ENCODE measurements at places on chromosomes 6 and 20.

- DNase-seq = peak; percentile 20
These were observed 9.6 kb upstream of the SF3B5 start for GRCh38 chr6:144104898-144105487.

- DNase-seq = no peak
These were observed 158.0 kb upstream of the SHLD1 start for GRCh38 chr20:5592165-5592564.

DNA sequence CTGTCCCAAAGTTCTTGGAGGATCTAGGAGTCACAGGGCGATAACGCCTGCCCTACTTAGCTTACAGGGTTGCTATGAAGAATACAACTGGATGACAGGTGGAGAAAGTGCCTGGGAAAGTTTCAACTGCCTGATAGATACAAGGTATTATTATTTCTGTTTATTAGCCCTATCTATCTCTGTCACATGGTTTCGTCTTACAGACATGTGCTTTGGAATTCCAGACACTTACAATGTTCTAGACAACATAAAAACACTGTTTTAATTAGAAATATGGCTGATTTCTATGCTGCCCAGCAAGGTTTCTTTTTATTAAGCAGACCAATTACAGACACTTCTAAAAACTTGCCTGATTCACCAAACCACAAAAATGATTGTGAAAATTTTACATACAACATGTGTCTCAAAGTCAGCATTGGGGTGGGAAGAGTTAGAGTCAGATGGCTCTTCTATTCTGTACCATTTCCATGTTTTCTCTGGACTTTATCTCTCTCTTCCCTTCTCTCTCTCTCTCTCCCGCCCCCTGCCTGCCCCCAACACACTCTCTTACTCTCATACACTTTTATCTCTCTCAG, 50.0 kb downstream of the GJA10 start:
- DNase-seq = no peak

GRCh38 chr6:122740091-122740490, 39.4 kb upstream of the FABP7 start:
- no peak for DNase-seq

DNA sequence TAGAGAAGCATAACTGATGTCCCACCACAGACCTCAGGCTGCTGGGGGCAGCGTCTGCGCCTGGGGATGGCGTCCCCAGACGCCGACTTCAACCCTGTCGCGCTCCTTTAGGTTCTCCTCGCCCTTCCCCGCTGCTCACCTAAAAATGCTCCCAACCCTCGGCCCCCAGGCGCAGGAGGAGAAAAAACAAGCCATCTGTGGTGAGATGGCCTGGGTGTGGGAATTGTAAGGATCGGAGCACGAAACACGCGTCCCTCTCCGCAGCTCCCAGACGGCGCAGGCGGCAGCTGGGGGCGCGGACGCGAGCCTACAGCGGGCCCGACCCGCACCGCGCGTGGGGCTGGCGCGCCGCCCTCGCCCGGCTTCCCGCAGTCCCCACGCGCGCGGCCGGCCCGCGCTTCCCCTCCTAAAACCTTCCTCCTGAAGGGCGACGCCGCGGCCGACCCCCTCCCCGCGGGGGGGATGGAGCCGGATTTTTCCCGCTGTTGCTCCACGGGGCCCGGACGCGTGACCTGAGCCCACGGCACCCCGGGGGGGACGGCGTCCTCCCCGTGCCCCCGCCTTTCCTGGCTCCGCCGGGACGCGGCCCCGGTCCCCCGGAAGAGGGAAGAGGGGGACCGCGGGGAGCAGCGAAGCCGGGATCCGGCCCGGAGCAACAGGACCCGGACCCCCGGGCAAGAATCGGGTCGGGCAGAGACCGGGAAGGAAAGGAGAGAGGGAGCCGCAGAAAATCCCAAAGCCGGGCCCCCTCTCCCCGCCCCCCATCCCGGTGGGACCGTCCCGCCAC, 611 bp downstream of the EPB41L2 start:
- DNase-seq = peak; percentile 41

GRCh38 chr6:149938571-149939355, 3.1 kb upstream of the ULBP2 start:
- DNase-seq = no peak

- DNase-seq = no peak
These were observed 111.8 kb downstream of the MCHR2 start for GRCh38 chr6:99882128-99882702.

DNA sequence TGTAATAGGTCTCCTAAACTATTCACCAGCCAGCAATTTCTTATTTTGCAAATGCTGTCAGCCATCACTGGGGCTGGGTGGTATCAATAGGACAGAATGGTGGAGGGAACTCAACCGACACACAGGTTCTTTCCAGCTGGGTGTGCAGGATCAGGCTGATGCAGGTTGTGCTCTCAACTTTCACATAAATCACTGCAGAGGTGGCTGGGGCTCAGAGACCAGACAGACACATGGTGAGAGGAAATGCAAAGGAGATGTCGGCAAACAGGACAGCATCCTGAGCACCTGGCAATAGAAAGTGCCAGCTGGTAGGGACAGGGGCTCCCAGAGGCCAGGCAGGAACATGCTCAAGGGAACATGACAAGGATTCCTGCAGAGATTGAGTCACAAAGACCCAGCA, 254.9 kb downstream of the SOD2 start:
- no peak for DNase-seq

GRCh38 chr20:43537921-43538877, 20.6 kb upstream of the SGK2 start:
- DNase-seq = peak; percentile 45

- no peak for DNase-seq
These were observed 9.0 kb downstream of the ACTR5 start for GRCh38 chr20:38757145-38757775.

DNA sequence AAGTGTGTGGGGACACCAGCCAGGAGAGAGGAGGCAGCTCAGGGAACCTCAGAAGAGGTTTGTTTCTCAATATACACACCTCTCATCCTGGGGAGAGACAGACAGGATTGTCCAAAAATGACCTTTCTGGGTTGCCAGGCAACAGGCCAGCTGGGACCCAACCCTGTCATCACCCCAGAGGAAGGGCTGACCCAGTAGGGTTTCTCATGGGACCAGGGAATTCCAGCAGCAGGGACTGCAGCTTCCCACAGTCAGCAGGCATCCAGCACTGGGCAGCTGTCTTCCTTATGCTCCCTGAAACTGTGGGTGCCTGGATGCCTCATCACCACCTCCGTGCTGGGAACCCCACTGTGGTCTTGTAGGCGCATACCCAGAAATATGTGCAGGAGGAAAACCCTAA, 1.3 kb downstream of the C20orf202 start:
- no peak for DNase-seq

DNA sequence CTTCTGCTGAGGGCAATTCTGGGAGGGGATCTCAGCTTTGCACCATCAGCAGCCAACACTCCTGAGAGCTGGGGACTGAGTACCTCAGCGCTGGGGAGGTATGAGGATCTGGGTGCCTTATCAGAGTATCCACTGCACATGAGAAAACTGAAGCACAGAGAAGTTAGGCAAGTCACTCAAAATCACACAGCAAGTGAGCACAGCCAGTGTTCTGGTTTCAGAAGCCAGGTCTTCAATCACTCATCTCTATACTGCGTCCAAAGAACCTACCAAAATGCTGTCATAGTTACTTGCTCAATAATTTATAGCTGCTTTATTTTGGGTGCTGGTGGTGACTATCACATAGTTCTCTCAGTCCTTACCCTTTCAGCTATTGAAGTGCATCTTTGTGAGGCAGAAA, 5.0 kb downstream of the ADTRP start:
- no peak for DNase-seq

DNA sequence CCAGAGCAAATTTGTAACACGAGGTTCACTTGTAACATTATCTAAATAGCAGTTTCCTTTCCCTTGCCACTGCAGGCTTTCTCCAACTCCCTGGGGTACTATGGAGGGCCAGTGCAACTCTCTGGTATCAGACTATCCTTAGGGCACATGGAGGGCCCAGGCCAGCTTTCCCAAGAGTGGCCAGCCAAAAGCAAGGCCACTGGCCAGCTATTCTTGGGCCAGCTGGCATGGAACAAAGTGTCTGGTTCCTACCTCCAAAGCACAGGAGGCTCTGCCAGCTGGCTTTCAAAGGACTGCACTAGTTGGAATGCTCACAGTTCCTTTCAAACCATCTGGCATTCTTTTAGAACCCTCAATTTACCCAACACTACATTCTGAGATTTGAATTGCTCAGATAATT, 8.7 kb downstream of the RNF24 start:
- DNase-seq = no peak

DNA sequence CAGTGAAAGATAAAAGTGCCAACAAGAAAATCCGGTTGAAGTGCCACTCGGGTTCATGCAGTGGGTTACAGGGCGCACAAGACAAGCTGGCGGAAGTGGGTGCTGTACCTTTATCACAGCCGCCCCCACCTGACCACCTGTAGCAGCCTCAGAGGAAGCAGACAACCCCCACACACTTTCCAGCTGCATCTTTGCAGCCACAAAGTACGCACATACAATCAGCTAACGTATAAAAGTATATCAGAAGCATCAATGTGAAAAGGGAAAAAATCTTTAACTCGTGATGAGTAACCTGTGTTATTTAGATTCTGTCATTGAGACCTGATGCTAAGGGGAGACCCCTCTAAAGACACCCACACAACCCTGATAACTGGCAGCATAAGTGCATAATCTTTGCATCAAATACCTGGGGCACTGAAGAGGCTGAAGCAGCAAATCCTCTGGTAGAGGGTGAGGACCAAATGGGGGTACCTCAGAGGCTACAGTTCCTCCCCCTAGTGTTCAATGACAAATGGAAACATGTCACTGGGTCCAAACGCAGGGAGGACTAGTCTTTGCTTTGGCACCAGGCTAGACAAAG, 22.1 kb downstream of the BACH2 start:
- no peak for DNase-seq

GRCh38 chr6:29758761-29759160, 35.5 kb downstream of the HLA-F start:
- DNase-seq = no peak

DNA sequence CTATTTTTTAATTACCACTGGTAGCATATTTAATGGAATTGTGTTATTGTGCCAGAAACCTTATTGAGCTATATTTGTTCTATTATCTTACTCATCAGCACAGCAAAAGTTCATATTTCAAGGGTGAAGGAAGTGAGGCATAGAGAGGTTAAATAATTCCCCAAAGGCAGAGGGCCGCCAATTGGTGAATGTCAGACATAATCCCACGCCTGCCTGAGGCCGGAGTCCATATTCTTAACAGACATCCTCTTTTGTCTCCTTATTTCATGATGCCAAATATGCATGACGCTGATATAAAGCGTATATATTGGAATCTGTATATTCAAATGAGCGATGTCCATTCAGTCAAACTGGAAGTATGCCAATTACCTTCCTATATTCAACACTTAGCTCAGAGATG, 505.0 kb upstream of the SLC35B3 start:
- no peak for DNase-seq

GRCh38 chr6:87698547-87699006, 3.5 kb downstream of the AKIRIN2 start:
- DNase-seq = no peak

GRCh38 chr6:151690768-151691562, 116.5 kb upstream of the ESR1 start:
- DNase-seq = no peak

DNA sequence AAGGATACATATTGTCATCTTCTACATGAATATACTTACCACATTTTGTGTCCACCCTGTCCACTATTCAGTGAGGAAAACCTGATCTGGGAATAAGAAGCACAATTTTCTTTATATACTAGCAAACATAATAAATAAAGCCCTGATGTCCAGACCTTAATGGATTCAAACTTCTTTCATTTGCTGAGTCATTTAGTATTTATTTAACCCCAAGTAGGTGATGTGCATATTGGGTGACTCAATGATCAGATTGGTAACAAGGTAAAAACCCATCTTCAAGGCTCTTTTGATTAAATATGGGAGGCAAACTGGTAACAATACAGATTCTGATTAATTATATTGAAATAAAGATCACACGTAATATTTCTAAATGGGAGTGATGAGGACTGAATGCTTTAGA, 1159.8 kb upstream of the EYS start:
- no peak for DNase-seq

DNA sequence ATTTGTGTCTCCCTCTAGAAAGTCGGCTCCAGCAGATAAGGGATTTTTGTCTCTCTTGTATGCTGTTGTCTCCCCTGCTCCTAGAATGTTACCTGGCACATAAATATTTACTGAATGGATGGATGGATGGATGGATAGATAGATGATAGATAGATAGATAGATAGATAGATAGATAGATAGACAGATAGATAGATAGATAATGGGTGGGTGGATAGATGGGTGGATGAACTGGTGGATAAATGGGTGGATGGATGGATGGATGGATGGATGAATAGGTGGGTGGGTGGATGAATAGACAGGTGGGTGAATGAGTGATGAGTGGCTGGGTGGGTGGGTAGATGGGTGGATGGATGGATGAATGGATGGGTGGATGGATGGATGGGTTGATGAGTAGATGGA, 185.0 kb downstream of the NFATC2 start:
- no peak for DNase-seq

- no peak for DNase-seq
These were observed 133.4 kb downstream of the MYB start for GRCh38 chr6:135314543-135314942.

DNA sequence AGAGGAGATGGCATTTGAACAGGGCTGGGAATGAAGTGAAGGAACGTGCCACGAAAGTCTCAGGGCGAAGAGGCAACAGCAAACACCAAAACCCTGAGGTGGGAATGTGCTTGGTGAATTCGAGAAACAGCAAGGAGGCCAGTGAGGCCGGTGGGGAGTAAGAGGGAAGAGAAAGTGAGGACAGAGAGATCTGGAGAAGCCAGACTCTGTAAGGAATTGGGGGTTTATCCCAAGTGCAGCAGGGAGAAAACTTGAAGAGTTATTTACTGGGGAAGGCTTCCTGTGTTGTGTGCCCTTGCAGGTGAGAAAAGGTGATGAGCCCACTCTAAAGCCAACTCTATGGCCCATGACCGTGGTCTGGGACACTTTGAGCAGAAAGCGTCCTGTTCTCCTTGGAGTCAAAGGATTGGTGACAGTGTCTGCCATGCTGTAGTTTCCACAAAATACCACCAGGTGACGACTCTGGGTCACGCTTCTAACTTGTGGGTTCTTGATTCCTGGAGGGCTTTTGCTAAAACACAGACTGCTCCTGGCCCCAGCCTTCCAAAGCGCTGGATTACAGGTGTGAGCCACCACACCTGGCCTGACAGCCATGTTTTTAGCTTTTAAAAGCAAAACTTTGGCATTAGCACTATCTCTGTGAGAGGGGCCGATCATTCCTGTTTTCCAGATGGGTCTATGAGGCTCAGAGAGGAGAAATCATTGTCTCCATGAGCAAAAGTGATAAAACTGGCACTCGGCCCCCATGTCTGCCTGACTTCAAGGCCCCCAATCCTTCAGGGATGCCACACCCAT, 18.0 kb upstream of the CSNK2A1 start:
- DNase-seq = peak; percentile 82

DNA sequence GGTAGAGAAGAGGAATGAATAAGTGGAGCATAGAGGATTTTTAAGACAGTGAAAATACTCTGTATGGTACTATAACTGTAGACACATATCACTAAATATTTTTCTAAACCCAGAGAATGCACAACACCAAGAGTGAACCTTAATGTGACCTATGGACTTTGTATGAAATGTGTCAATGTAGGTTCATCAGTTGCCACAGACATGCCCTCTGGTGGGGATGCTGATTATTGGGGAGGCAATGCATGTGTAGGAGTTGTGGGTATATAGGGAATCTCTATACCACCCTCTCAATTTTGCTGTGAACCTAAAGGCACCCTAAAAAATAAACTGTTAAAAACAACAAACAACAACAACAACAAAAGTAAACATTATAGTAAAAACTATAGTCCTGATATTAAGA, 293.7 kb downstream of the RNF144B start:
- no peak for DNase-seq
